ENCODE measurements at places on chromosomes 1 and 21. TPM values are rescaled to one million over a fixed set of nuclear protein-coding genes. Genes with fewer than 3 reads are reported as not detected.

DNA sequence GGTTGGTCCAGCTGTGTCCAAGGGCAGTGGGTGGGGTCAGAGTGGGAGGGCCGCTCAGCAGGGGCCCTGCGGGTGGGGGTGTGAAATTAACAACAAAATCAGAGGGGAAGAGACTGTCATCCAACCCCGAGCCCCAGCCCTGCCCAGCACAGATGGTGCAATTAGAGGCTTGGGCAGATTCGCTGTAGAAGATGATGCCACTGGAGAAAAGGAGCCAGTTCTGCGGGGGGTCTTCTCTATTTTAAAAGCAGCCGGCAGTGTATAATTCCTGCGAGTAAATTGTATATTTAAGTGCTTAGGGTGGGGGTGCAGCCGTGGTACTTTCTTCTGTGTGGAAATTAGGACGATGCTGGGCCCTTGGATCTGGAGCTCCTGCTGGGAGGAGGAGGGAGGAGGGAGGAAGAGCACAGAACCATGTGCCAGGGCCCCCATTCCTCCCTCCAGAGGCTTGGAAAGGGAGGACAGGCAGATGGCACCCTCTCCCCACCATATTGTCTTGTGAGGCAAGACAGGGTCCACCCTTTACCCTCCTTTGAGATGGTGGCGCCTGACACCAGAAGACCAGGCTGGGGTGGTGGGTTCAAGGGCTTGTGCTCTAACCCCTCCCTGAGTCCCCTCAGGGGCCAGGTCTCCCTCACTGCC, 89.2 kb downstream of the ACTL8 start:
- DNase-seq: no peak

- no peak for DNase-seq
These were observed 2.6 kb downstream of the CD5L start for GRCh38 chr1:157838966-157839365.

DNA sequence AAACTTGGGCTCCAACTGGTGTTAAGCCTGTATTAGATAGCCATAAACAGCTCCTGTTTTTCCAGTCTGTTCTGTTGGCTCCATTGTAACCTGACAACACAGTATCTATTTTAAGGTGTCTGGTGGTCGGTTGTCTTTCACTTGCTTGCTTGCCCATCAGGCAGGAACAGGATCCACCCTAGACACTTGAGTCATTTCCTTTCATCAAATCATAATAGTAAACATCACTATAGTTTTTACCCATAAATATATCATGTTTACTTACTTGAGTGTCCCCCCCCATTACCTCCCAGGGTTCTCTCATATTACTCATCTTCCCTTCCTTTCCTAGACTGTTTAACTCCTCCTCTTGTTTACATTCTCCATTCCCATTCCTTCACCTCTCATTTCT, 2.9 kb downstream of the DDI2 start:
- no peak for DNase-seq

- DNase-seq: no peak
These were observed 4.1 kb upstream of the GJB3 start for GRCh38 chr1:34776911-34777310.

- DNase-seq: no peak
These were observed 24.4 kb downstream of the DHRS3 start for GRCh38 chr1:12593621-12594066.

GRCh38 chr1:201750934-201751333, 78.0 kb upstream of the IPO9 start:
- no peak for DNase-seq

- DNase-seq: no peak
These were observed 146.3 kb downstream of the TSEN15 start for GRCh38 chr1:184197831-184198230.

- DNase-seq: peak; percentile 48
These were observed 183.0 kb downstream of the HIVEP3 start for GRCh38 chr1:41735631-41736260.

- no peak for DNase-seq
These were observed 172.9 kb downstream of the SDCCAG8 start for GRCh38 chr1:243428617-243429342.

Gene FAM151A
- total RNA-seq: not detected

Gene TTLL7
- 215 TPM for total RNA-seq

Gene AGT
- total RNA-seq: 9.8 TPM

Gene CLDN17
- not detected for total RNA-seq

Gene PROX1
- total RNA-seq: 14.8 TPM

Data from occipital lobe (tissue), 3 donors.